NCI-H82 (cell line): ENCODE measurements at places on chromosomes 2 and 18.

GRCh38 chr2:11433822-11434221 lies 32.1 kb downstream of the E2F6 start:
- DNase-seq: no peak

- DNase-seq: no peak
Measured at GRCh38 chr2:6297238-6297637, 568.5 kb downstream of the CMPK2 start.

GRCh38 chr2:182883451-182883850 lies 17.0 kb upstream of the FRZB start:
- DNase-seq: no peak

DNA sequence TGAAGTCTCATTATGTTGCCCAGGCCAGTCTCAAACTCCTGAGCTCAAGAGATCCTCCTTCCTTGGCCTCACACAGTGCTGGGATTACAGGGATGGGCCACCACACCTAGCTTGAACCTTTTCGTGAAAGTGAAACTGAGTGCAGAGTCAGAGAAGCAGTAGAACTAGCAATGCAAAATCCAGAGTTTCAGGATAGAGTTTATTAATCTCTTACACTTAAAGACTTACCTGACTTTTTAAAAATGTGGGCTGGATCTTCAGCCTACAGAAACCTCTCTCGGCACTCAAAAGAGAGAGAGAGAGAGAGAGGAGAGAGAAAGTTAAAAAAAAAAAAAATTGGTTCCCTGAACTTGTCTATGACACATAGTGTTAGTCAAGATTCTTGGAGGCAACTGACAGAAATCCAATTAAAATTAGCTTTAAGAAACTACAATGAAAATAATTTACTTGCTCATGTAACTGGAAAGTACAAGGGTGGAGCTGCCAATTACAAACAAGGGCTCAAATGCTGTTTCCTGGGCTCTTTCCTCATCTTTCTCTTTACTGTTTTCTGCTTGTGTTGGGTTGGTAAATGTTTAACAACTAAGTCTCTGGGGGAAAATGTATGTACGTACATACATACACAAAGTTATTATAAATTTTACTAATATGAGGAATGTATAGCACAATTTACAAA lies 98.1 kb upstream of the CERS6 start:
- peak; percentile 28 for DNase-seq

DNA sequence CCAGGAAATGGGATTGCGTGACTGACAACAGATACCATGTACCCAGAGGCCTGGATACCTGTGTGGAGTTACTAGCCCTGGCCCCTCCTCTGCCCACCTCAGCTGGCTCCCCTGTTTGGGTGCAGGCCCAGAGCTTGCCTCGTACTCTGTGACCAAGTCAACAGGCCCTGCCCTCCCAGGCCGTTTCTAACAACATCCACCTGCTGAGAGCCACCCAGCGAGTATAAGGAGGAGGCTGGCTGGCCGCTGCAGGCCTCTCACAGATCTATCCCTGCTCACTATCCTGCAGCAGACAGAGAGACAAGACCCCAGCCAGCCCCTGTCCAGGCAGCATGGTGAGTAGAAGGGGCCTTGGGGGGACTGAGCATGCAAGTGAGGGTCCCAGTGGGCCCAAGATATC lies 12.5 kb upstream of the TUBA4A start:
- DNase-seq: no peak

GRCh38 chr2:19171409-19171808 lies 187.0 kb downstream of the OSR1 start:
- DNase-seq: peak; percentile 76

DNA sequence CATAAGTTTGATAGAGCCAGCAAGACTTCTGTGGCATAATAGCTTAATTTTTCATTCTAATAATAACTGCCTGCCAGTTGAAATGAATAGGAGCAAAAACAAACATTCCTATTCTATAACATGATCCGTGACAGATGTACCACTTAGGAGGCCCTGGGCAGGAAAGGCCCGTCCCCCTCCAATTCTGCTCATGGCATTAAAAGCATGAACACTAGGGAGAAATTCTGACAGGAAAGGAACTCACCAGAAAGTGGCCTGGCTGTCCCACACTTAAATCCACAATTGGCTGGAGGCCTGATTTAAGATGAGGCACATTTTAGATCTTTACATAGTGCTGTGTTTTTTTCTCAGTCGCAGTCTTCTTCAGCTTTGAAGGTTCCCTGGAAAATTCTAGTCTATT lies 261.9 kb upstream of the ETAA1 start:
- no peak for DNase-seq

- no peak for DNase-seq
Measured at GRCh38 chr2:29241341-29241740, 126.1 kb downstream of the CLIP4 start.

GRCh38 chr2:159961037-159961436 lies 101.4 kb downstream of the PLA2R1 start:
- no peak for DNase-seq

- peak; percentile 80 for DNase-seq
Measured at GRCh38 chr18:76484749-76485387, 10.2 kb downstream of the ZNF516 start.

DNA sequence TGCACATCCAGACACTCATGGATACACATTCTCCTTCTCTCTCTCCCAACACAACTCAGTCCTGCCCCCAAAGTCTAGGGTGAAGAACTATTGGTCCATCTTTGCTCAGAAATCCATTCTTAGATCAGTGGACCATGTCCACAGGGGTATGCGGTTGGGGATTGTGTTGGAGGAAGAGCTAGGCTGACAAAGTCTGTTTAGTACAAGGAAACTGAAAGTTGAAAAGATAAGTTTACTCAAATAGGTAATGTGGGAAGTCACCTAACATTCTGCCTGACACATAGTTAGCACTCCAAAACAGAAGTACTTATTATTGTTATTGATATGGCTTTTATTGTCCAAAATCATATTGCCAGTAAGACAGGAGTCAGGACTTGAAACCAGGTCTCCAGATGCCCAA lies 55.9 kb downstream of the ALK start:
- DNase-seq: no peak

GRCh38 chr2:3009005-3009404 lies 368.6 kb downstream of the EIPR1 start:
- DNase-seq: no peak

DNA sequence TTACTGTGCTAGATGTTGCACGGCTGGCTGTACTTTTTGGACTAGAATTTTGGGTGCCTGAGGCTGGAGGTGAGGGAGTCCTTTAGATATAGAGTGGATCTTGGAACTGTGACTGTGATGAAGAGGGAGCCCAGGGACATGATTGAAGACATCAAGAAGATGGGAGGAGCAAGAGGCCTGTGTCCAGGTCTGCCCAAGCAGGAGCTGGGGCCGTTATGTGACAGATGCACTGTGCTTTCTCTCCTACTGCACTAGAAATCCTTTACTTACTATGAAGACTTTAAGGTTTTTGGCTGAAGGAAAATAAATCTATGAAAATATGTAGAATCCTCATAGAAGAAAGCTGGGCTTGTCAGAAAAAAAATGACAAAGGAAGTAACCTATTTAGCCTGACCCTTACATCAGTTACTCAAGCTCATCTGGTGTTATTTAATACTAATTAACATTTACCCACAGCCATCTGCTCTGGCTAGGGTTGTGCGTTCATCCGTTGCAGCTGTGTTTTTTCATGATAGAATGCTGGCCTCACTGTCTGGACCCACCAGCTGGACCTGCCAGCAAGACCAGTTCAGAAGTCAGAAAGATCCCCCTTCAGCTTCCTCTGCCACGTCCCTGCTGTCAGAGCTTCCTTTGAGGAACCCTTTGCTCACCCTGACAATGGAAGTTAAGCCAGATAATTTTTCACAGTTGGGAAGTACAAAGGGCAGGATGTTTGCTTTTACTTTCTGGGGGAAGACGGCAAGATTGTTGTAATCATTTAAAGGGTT lies 16.7 kb downstream of the TSN start:
- peak; percentile 93 for DNase-seq

- DNase-seq: no peak
Measured at GRCh38 chr2:35929551-35929950, 426.0 kb upstream of the CRIM1 start.

- no peak for DNase-seq
Measured at GRCh38 chr2:149470046-149470445, 117.5 kb downstream of the MMADHC start.

- no peak for DNase-seq
Measured at GRCh38 chr2:7956126-7956689, 725.6 kb upstream of the ID2 start.

DNA sequence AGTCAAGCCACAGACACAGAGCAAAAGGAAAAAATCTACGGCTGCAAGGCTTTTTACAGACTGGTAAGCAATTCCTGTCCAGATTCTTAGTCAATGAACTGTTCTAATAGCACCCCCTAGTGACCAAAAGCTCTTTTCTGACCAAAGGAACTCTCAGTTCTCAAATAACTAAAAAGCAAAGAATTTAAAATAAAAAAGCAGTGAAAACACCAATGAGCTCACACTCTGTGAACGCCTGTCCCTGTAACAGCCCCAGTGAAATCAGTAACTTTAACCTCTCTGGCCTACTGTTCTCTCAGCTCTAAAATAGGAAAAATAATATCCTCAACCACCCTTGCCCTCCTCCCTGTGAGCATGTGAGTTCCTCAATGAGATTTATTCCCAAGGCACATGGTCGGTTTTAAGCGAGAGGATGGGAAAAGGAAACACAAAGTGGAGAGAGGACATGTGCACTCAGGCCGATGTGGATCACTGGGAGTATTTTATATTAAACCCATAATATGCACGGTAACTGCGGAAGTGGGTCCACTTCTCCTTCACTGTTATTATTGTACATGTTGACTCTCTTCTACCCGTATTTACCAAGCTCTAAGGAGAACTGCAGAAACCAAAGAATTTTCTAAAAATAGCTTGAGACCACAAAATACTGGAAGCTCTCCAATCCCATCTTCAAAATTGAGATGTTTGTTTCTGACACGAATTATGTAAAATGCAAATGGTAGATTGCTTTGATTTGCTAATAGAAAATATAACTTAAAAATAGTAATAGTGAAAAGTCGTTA lies 128.5 kb downstream of the STK39 start:
- DNase-seq: peak; percentile 96

- DNase-seq: no peak
Measured at GRCh38 chr2:100011272-100011731, 131.1 kb downstream of the AFF3 start.

- no peak for DNase-seq
Measured at GRCh38 chr18:79300413-79300812, 95.3 kb upstream of the NFATC1 start.

DNA sequence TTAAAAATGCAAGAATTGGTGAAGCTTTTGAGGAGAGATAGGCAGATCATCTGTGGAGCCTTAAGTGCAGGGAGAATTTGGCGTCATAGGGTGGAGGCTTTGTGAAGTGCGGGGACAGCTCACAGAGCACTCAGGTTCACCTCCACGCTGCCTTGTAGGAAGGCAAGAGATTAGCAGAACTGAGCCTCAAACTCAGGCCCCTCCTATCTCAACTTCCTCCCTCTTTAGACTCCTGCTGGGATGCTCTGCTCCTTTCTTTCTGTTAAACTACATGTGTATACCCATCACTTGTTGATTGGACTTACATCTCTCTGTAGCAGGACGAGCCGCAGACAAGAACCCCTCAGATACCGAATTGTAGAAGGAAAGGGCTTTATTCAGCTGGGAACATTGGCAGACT lies 422.2 kb downstream of the SETBP1 start:
- DNase-seq: no peak

GRCh38 chr2:239921843-239922242 lies 103.3 kb downstream of the NDUFA10 start:
- no peak for DNase-seq

DNA sequence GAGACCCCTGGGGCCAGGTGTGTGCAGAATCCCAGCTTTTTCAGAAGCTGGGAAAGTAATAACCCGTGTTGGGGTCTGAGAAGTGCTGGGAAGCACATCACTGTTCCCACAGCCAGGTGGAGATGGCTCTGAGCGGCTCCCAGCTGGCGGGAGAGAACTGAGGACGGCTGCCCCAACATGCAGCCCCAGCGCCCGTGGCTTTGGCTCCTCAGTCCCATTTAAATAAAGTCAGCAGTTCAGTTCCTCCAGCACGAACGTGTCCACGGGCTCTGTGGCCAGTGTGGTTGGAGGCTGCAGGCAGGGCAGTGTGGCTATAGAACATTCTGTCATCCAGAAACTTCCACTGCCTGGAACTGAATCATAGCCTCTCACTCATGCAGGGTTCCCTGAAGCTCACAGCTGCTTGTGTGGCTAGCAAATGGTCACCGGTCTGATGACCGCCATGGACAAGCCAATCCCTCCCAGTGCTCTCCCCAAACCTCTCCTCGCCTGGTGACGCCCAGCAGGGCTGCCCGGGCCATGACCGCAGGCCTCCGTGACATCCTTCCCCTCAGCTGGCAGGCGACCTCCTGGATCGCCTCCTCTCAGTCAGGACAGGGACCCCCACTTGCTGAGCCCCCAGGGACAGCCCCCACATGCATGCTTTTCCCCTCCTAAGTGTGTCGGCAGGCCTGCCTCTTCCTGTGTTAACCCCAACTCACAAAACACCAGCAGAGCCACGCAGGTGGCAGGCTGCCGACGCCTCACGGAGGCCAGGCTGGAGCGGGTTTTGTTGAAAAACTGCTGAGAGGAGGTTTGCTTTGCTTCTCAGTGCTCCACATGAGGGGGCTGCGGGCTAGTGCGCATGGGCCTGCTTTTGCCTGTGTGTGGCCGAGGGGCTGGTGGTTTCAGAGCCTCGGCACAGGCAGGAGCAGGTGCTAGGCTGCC lies 1.3 kb downstream of the RTP5 start:
- no peak for DNase-seq

DNA sequence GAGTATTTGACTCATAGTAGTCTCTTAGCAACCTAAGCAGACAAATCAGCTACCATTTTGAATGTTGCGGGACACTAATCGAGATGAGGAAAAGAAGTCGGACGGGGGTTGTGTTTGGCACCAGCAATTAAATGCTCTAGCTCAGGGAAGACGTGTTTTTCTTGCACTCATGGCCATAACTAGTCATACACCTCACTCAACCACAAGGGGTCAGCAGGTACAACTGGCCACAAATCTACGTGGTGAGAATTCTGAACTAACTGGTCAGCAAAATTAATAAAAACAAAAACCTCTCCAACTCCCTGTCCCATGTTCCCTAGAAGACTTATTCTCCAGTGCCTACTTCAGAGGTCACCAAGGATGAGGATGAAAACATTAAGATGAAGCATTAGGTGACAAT lies 1467.8 kb downstream of the DPP10 start:
- peak; percentile 23 for DNase-seq

DNA sequence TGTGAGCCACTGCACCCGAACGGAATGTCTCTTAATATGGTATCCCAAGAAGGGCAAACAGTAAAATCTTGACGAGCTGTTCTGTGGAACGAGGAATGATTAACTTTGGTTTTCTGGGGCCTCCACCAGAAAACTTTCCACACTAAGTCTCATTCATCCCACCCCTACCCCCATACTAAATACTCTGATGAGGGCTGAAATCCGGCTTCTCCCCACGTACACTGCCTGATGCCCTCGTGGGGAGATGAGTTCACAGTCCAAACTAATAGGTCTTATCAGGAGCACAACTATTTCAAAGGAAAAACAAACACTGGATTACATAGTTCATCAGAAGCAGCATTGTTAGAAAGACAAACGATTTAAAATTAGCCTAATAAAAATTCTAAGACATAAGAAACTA lies 49.2 kb upstream of the TCF4 start:
- DNase-seq: no peak

GRCh38 chr2:2464643-2465042 lies 133.6 kb upstream of the MYT1L start:
- no peak for DNase-seq
